Neural crest cell (in vitro differentiated cells): ENCODE measurements at places on chromosomes 11 and 22.

GRCh38 chr11:93659196-93659595, 2.3 kb upstream of the CEP295 start:
- DNase-seq, result no peak

DNA sequence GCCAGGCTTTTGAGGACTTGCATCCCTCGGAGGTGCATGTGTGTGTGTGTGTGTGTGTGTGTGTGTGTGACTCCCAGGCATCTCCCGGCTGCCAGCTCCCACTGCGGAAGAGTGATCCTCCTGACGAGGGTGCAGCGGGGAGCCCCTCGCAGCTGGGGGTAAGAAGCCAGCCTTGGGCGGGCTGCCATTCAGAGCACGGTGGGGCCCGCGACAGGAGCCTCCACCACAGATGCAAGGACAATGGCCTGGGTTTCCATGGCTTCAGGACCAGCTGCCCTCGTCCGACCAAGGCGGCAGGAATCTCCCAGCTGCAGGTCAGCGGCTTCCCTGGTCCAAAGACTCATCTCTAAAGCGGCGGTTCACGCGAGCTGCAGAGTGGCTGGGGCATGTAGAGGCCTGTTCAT, 908.5 kb downstream of the BRD1 start:
- peak; percentile 39 for DNase-seq

DNA sequence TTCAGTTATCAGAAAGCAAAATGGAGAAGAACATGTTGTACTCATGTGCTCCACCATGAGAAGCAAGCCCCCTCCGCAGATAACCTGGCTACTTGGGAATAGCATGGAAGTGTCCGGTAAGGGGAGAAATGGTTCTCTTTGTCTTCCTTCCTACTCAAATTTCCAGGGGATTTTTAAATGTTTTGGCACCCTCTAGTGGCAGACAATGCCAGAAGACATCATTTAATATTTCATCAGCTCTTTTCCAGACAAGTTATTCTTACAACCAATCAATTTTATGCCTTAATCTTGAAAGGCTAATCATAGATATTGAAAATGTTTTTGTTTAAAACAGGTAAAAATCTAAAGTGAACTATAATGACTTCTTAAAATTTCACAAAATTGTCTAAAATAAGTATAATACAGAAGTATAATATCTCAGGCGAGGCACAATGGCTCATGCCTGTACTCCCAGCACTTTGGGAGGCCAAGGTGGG, 15.7 kb downstream of the CRTAM start:
- peak; percentile 74 for DNase-seq

GRCh38 chr22:20868025-20868962, 9.5 kb downstream of the SNAP29 start:
- DNase-seq, result no peak
